ENCODE measurements at places on chromosomes 12 and 14. TPM values are rescaled to one million over a fixed set of nuclear protein-coding genes. Genes with fewer than 3 reads are reported as not detected.

The ANGEL1 gene
- 13.0 TPM for total RNA-seq

The SMCO3 gene
- 0.23 TPM for total RNA-seq

DNA sequence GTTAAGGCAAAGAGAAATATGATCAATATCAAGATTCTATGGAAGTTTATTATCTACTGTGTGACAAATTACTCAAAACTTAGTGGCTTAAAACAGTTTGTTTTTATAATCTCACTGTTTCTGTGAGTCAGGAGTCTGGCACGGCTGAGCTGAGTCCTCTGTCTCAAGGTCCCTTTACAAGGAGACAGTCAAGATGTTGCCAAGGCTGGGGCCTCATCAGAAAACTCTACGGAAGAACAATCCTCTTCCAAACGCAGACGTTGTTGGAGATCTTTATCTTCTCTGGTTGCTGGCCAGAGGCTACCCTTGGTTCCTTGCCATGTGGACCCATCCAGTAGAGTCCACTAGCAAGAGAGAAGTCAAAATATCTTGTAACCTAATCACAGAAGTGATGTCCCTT, 100.6 kb upstream of the CCND2 start:
- DNase-seq: no peak

DNA sequence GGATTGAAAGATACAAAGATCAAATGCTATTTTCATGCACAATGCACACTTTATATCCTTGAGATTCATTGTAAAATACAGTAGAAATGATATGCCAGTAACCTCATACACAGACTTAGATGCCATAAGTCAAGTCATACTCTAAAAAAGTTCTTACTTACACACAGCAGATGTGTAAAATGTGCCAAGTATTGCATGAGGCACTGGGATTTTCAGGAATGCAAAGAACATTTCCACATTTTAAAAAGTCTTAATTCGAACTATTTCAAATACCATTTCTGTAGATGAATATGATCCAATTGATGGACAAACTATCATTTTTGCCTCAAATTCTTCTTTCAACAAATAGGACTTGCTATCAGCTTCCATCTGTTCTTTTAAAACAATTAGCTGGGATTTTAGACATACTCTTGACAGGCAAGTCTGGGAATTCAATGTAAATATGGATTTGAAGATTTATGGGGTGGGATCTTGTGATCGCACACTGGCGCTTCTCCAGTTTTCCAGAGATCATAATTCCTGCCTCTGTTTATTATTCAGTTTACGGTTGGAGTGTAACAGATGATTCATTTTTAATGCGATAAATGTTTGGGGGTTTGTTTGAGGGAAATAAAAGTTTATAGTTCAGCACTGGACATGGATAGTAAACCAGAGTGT, 183.8 kb downstream of the PAX9 start:
- DNase-seq: no peak

- no peak for DNase-seq
Measured at GRCh38 chr14:104389326-104390220, 190.0 kb upstream of the C14orf180 start.

- DNase-seq: no peak
Measured at GRCh38 chr14:70638416-70638815, 3.3 kb upstream of the TTC9 start.

The RNASE3 gene
- 0.83 TPM for total RNA-seq

- no peak for DNase-seq
Measured at GRCh38 chr12:12443431-12443878, 86.6 kb downstream of the BORCS5 start.

The KLRK1 gene
- total RNA-seq: 0.19 TPM

The TCL1B gene
- total RNA-seq: not detected

The RGS6 gene
- total RNA-seq: 2.1 TPM

- no peak for DNase-seq
Measured at GRCh38 chr14:33420051-33420627, 481.5 kb downstream of the NPAS3 start.

DNA sequence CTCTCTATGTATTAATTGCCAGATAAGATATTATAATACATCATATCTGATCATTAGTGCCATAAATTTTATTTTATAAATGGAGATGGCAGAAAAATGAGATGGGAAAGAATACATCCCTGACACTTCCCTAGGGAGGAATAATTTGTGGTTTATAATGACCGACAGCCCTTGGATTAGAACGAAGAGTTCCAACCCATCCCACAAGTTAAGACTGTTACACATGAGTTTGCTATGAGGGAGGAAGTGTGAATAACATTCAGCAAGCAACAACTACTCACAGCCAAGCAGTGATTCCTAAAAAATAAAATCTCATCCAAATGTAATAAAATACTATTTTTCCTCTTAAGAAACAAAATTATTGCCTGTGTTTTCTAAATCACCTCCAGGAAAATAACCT, 299.0 kb downstream of the CCDC91 start:
- DNase-seq: no peak

The SLCO1A2 gene
- total RNA-seq: not detected

DNA sequence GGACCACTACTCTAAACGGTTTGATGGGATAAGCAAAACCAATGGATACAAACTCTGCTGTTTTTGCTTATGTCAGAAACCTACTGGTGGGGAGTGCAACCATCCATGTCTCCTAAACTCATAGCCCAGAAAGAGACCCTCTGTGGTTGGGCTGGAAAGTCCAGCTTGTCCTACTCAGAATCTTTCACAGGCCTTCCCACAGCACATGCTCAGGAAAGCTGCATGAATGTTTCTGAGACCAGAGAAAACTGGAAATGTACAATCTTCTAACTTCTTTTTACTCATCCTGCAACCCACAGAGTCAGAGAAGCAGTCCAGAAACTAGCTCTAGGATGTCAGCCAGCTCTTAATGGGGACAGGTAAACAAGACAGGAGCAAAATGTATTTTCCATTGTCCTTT, 73.3 kb downstream of the ANO2 start:
- peak; percentile 81 for DNase-seq

DNA sequence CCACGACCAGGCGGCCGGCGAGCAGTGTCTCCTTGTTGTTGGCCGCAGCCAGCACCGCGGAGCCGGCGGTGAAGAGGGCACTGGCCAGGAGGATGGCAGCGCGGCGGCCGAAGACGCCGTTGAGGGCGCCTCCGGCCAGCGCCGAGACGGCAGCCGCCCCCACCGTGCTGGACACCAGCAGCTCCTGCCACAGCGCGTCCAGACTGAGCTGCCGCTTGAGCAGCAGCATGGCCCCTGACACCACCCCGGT, 691 bp downstream of the SLC2A13 start:
- no peak for DNase-seq

DNA sequence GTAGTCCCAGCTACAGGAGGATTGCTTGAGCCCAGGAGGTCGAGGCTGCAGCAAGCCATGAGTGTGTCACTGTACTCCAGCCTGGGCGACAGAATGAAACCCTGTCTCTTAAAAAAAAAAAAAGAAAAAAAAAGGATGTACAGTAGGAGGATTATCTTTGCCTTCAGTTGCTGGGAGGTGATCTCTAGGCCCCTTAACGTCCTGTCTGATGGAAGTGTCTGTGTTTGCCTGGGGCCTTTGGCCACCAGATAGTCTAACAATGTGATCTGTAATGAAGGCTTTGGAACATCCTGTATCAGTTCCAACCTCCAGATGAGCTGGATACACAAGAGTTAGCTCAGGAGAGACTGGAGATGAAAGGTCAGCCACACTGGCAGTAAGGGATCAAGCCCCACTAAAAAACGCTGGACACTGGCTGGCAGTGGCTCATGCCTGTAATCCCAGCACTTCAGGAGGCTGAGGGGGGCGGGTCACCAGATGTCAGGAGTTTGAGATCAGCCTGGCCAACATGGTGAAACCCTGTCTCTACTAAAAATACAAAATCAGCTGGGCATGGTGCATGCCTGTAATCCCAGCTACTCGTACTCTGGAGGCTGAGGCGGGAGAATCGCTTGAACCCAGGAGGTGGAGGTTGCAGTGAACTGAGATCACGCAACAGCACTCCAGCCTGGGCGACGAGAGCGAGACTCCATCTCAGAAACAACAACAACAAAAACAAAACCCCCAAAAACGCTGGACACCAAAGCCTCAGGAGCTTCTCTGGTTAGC, 19.0 kb upstream of the HNF1A start:
- no peak for DNase-seq

DNA sequence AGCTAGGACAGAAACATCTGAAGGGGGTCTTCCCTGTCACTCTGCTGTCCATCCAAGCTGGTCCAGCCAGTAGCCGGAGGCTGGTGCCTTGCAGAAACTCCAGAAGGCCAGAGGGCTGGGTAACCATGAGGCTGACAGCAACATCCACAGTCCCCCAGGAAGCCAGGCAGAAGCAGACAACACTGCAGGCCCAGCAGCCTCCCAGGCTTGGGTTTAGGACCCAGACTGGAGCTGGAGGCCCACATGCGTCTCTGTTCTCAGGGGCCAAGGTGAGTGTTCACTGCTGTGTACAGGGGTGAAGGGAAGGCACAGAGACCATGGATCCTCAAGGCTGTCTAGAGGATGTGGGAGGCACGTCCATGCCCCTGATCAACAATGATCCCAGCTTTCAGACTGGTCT, 136.4 kb upstream of the PRMT8 start:
- no peak for DNase-seq

GRCh38 chr14:90061685-90062126, at the start of gene KCNK13:
Gene KCNK13 (plus strand): TSS chr14:90061994. CDS start chr14:90062206, 212 bp downstream.
- DNase-seq: peak; percentile 77

The KLHL33 gene
- 0.83 TPM for total RNA-seq

The APOF gene
- total RNA-seq: not detected

DNA sequence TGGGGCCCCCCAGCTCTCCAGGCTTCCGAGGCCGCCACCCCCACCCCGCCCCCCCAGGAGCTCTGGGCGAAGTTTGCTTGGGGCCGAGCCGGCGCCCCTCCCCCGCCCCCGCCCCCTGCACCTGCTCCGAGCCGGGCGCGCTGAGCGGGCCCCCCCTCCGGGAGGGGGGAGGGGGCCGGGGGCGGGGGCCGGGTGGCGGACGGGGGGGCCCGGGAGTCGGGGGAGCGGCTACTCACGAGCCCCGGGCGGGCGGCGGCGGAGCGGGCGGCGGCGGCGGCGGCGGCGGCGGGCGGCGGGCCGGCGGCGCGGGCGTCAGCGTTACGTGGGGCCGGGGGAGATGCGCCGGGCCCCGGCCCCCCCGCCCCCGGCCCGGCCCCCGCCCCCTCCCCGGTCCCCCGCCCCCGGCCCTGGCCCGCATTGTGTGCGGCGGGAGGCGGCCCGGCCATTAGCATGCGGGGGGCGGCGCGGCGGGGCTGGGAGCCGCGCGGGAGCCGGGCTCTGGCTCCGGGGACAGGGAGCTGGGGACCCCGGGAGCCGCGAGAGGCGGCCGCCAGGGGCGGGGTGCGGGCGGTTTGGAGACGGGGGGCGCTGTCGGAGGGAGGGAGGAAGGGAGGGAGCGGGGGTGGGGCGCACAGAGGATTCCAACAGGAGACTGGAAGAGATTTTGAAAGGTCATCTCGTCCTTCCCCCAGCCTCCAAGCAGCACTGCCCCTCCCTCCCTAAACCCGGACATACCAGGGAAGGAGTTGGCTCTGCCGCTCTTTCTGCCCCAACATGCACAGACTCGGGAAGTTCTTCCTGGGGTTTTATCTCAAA, at the start of gene ZNF219:
TSS of gene ZNF219 (minus strand) at position 580 of the 816 bp plus-strand sequence. CDS start 5,064 bp downstream, outside the sequence.
- no peak for DNase-seq

The AMDHD1 gene
- total RNA-seq: not detected

DNA sequence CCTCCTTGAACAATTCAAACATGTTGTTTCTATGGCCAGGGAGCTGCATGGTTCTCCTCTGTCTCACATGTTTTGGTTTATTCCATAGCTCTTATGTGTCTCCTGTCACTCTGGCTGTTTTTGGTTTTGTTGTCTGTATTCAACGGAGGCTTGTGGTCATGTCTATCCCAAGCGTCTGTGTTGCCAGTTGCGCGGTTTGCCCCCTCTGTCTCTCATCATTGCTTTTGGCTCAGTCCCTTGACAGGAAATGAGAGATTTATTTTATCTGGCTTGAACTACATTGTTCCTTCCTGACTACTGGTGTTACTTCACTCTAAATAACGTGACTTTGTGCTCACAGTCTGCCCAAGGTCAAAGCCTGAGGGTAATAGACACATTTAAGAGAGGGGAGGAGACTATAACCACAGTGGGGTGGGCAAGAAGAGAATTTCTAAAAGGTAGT, 96.4 kb upstream of the SOX5 start:
- DNase-seq: no peak

DNA sequence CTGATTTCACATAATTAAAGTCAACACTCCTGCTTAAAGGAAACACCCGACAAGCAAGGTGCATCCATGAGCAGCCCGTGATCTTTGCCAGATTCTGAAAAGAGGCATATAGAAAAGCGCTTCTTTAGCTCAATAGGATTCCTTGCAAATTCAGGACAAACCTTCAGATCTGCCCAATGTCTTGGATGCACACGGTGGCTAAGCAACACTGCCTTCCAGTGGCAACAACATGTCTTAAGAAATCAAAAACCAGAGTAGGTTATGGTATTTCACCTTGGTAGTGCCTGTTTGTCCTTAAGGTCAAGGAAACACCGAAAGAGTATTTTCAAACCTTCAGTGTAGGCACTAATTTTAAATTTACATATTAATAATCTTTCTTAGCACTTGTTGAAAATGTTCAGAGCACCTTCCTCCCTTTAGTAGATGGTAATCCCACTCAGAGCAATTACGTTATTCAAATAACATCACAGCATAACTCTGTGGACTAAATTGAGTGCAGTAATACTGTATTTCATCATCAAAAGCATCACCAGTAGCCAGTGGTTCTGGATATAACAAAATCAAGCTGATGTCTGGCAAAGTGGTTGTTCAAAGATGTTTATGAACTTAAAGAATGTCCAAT, 58.0 kb upstream of the CDKN3 start:
- DNase-seq: no peak

The PRPH gene
- 9.9 TPM for total RNA-seq

The AKAP5 gene
- 0.45 TPM for total RNA-seq

GRCh38 chr12:52125476-52125900, 46.0 kb downstream of the SMIM41 start:
- no peak for DNase-seq

The EGLN3 gene
- 24.2 TPM for total RNA-seq

DNA sequence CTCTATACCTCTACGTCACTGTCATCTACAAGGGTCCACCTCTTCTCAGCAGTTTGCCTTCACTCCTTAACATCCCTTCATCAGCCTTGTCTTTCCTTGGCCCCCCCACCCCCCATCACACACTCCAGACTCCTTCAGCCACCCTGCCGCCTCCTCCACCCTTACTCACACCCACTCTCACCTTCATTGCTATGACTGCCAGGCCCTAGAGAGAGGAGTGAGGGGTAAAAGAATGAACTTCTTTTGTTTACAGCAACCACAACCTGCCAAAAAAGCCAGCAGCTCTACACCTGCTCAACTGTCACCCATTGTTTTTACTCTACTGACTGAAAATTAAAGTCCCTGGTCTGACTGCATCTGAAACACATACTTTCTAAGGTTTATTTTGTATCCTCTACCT, 112.8 kb downstream of the DUSP6 start:
- DNase-seq: no peak

The PPP1R36 gene
- total RNA-seq: not detected

GRCh38 chr14:83164016-83164415, 1630.4 kb upstream of the SEL1L start:
- no peak for DNase-seq

DNA sequence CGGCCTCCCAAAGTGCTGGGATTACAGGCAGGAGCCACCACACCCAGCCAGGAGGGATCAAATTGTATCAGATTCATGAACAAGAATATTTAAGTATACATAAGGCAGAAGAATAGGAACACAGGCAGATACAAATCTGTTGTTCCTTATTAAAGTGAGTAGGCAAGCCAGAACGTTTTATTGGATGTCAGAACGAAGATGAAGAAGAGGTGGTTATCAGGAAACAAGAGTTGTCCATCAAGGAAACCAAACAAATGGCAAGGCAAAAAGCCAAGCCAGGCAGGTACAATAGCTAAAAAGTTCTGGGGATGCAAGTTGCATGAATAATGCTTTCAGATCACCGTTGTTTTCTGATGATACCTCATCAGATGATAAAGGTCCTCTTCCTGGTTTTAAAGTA, 31.1 kb upstream of the BAZ1A start:
- DNase-seq: no peak

Data from esophagus muscularis mucosa (tissue), 4 donors.